ENCODE measurements at places on chromosomes 16 and 17. TPM values are rescaled to one million over a fixed set of nuclear protein-coding genes. Genes with fewer than 3 reads are reported as not detected.
A peak's percentile ranks its signal among the peaks of the same experiment; 100 is the strongest.

GRCh38 chr16:89621698-89622409, 8.4 kb downstream of the DPEP1 start:
- no peaks in the 10 kb centered on the region for H3K36me3 ChIP-seq
- H3K4me3 ChIP-seq: no peak overlapping the region
- no peak overlapping the region for H3K27ac ChIP-seq
- H3K4me1 ChIP-seq: peaks cover 9% of the 10 kb centered on the region
- no peak for DNase-seq

- H3K4me1 ChIP-seq: peaks cover 24% of the 10 kb centered on the region
- peaks cover 13% of the 10 kb centered on the region for H3K36me3 ChIP-seq
- H3K27me3 ChIP-seq: no peaks in the 10 kb centered on the region
- H3K4me3 ChIP-seq: peak overlapping the region; percentile 94
- peak overlapping the region; percentile 98 for H3K27ac ChIP-seq
- no peak for DNase-seq
Measured at GRCh38 chr17:30969989-30970830, 629 bp upstream of the RNF135 start.

GRCh38 chr17:54974759-54975158, 6.2 kb downstream of the STXBP4 start:
- no peaks in the 10 kb centered on the region for H3K36me3 ChIP-seq
- H3K4me1 ChIP-seq: peaks cover 17% of the 10 kb centered on the region
- no peaks in the 10 kb centered on the region for H3K27me3 ChIP-seq
- H3K27ac ChIP-seq: no peak overlapping the region
- DNase-seq: no peak
- H3K4me3 ChIP-seq: no peak overlapping the region

- no peak overlapping the region for H3K4me3 ChIP-seq
- no peaks in the 10 kb centered on the region for H3K4me1 ChIP-seq
- peak; percentile 44 for DNase-seq
- no peak overlapping the region for H3K27ac ChIP-seq
Measured at GRCh38 chr16:84088695-84089395, 27.9 kb downstream of the MBTPS1 start.

GRCh38 chr17:65797101-65797500, 235.7 kb upstream of the AXIN2 start:
- H3K36me3 ChIP-seq: peaks cover 12% of the 10 kb centered on the region
- H3K27me3 ChIP-seq: no peaks in the 10 kb centered on the region
- H3K4me1 ChIP-seq: peaks cover 3% of the 10 kb centered on the region
- no peak for DNase-seq
- H3K4me3 ChIP-seq: no peak overlapping the region
- H3K27ac ChIP-seq: no peak overlapping the region

GRCh38 chr17:75433218-75433783, 23.1 kb upstream of the TMEM94 start:
- H3K4me1 ChIP-seq: peaks cover 34% of the 10 kb centered on the region
- no peak overlapping the region for H3K4me3 ChIP-seq
- H3K27ac ChIP-seq: no peak overlapping the region
- H3K27me3 ChIP-seq: no peaks in the 10 kb centered on the region
- DNase-seq: no peak

The BCO1 gene
- not detected for total RNA-seq

The TEKT1 gene
- total RNA-seq: not detected

All from osteocyte (in vitro differentiated cells).